ENCODE measurements at places on chromosomes 5 and 9.

DNA sequence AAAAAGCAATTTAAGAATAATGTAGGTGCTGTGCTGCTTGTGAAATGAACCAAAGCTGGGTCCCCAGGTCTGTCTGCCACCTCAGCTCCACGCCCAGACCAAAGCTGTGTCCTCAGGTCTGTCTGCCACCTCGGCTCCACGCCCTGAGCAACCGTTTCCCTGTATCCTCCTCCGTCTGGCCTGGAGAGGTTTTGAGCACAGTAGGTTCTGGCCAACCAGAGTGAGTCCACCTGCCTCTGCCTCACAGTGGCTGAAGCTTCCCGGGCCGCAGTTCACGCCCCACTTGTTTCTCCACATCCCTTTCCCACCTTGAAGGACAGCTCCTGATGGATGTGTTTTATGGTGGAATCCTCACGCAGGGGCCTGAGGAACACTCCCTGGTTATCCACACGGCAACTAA is 120.5 kb downstream of the ADAMTS2 start:
- no peak for DNase-seq

DNA sequence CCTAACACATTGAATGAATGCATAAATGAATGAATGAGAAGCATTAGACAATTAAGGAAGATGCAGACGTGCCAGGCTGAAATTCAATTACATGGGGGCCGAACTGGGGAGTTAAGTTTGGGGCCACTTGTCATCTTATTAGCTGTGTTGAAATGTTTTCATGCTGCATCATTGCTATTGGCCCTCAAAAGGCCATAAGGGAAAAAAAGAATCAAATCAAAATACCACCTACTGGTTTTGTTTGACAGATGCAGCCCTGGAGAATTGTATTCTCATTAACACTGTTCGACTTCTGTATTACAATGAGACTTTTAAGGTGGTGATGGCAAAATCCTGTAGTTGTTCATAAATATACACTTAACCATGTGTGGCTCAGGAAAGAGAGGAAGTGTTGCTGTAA is 38.4 kb downstream of the UBE2QL1 start:
- no peak for DNase-seq

- DNase-seq: no peak
These were observed 48.2 kb downstream of the CSNK1A1 start for GRCh38 chr5:149503006-149503405.

DNA sequence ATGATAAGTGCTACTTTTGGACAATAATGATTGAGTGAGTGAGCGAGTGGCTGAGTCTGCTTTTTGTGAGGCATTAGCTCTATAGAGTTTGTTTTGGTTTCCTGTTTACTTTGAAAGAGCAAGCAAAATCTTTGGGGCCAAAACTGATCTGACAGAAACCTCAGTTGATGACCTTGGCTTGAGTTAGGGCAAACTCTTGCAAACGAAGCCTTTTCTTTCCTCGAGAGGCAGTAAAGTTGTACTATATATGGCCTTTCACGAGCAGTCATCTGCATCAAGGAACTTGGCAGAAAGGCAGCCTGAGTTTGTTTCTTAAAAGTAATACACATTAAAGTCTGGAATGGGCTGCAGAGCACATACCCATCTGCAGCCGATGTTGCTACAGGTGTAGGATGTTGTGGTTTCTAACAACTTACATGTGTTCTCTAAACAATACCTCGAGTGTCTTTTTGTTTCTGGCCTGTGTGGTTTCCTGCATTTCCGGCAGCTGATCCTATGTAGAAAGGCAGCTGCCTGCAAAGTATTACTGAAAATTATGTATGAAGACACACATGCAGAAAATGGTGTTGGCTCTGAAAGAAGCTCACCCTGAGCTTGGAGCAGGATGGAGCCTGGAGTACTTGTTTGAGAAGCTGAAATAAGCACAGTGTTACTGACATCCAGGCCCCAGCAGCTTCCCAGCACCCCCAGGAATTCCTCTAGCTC is 60.8 kb downstream of the FOXD1 start:
- peak; percentile 39 for DNase-seq

GRCh38 chr9:35932735-35933134 is 23.4 kb downstream of the SPAAR start:
- peak; percentile 3 for DNase-seq

- DNase-seq: no peak
These were observed 431.3 kb downstream of the SPATA31D1 start for GRCh38 chr9:82419696-82420486.

DNA sequence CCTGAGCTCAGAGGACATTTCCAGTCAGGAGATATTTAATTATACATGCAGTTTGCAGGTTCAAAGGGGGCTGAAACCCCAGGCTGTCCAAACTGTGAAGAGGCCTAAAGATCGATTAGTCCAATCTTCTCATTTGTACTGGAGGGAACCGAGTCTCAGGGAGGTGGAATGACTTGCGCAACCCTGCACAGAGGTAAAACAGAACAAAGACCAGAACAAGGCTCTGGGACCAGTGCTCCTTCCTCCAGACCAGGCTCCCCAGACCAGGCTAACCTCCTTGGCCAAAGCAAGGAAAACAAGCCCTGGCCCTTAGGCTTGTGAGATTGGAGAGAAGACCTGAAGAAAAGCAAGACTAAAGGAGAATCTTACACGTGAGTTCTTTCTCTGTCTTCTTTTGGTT is 120.8 kb downstream of the ENC1 start:
- DNase-seq: no peak

Data from CD4-positive, alpha-beta T cell treated with Interleukin-15 for 4 hours (primary cell).